Renal pelvis (tissue), 12 donors: ENCODE measurements at places on chromosomes 2 and 18.

GRCh38 chr2:119126650-119127049 lies 31.9 kb downstream of the C1QL2 start:
- DNase-seq, result no peak

GRCh38 chr2:101782427-101782792 lies 84.9 kb downstream of the MAP4K4 start:
- no peak for DNase-seq

GRCh38 chr2:178195390-178196166 lies 1.3 kb downstream of the OSBPL6 start:
- DNase-seq, result no peak

DNA sequence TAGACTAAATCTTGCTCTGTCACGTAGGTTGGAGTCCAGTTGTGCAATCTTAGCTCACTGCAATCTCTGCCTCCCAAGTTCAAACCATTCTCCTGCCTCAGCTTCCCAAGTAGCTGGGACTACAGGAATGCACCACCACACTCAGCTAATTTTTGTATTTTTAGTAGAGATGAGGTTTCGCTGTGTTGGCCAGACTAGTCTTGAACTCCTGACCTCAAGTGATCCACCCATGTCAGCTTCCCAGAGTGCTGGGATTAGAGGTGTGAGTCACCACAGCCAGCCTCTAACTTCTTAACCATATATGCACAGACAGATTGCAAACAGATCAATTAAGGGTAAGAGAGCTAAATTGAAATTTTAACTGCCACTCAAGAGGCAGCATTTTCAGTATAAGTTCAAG lies 22.1 kb upstream of the CNGA3 start:
- no peak for DNase-seq

DNA sequence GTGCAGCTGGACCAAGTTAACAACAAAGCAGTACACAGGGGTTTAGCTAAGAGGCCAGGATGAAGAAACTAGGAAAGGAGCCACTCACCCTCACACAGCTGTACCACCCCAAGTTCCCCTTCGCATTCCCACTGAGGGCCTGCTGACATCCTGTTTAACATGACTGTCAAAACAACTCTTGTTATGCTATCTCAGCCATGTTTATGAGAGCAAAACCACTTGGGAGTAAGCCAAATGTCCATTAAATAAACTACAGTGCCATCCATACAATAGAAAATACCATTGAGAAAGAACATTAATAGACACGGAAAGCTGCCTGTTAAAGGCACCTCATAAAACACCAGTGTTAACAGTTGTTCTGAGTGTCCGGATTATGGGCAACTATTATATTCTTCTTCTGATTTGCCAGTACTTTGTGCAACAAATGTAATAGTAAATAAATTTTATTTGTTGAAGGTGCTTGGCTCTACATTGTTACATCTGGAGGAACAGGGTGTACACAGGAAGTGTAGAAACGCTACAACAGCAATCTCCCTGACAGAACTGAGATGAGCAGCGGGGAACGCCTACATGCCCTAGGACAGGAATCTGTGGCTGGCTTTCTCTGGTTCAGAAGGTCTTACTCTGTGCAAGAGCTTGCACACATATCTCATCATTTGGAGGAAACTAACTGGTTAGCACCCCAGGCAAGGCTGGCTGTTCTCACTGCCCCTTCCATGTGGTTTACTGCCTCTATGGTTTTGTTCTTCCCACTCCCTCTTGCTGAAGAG lies 85.6 kb downstream of the EHD3 start:
- DNase-seq, result no peak

DNA sequence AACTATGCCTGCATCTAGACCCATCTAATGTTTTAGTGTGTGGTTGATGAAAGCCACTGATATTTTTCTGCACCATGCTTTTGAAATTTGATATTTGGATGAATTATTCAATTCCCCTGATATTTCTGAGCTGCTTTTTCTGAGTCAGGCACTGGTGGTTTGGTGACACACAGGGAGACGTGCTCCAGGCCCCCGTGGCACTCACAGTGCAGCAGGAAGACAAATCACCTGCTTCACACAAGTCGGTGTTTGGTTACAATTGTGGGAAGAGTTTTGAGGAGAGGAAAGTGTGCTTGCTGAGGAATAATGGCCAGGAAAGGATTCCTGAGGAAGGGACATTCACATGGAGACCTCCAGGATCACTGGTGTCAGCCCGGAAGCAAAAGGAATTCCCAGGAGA lies 179.7 kb downstream of the ACKR3 start:
- DNase-seq, result no peak

- no peak for DNase-seq
Observed at GRCh38 chr18:47677952-47678351, 252.5 kb downstream of the SMAD2 start.

DNA sequence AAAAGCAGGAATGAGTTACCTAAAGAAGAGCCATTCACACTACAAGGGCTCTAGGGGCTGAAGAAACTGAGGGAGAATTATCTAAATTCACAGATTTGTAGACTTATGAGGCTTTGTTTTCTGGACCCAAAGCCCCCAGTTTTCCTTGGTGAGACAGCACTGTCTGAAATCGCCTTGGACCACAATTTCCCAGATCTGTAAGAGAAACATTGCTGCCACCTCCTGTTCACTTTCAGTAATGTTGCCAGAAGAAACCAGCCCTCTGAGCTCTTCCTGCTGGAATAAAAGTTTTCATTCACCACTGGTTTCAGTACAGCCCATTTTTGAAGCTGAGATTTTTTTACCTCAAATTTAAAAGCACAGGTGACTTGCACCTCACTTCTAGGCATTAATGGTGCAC lies 169.2 kb downstream of the CDH20 start:
- DNase-seq, result peak; percentile 64

DNA sequence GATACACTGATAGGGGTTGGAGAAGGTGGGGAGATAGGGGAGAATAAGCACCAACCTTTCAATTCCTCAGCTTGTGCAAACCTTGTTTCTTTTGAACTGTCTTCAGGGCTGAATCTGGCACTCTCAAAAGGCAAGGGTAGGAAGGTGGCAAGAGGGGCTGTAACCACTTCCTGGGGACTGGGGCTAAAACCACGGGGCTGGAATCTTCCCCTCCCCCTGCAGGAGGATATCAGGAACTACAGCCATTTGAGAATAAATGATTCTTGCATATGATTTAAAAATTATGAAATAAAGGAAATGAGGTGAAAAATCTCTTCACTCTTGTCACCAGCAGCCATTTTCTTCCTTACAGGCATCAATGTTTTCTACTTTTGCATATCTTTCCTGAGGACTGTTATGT lies 50.8 kb downstream of the ATOH8 start:
- DNase-seq, result no peak

DNA sequence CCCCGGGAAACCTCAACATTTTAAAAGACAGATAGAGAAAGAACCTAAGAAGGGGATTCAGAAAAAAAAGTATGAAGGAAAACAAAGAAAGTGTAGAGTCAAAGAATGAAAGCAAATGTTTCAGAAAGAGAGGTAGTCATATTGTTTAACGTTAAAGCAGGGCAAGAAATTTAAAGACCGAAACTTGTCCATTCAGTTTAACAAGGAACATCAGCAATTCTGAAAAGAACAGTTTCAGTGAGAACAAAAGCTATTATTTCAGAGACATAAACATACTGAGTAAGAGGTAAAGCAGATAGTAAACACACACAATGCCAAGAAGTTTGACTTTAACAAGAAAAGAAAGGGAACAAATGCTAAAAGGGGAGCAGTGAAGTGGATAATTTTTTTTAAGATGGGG lies 41.1 kb downstream of the MBD2 start:
- DNase-seq, result no peak

DNA sequence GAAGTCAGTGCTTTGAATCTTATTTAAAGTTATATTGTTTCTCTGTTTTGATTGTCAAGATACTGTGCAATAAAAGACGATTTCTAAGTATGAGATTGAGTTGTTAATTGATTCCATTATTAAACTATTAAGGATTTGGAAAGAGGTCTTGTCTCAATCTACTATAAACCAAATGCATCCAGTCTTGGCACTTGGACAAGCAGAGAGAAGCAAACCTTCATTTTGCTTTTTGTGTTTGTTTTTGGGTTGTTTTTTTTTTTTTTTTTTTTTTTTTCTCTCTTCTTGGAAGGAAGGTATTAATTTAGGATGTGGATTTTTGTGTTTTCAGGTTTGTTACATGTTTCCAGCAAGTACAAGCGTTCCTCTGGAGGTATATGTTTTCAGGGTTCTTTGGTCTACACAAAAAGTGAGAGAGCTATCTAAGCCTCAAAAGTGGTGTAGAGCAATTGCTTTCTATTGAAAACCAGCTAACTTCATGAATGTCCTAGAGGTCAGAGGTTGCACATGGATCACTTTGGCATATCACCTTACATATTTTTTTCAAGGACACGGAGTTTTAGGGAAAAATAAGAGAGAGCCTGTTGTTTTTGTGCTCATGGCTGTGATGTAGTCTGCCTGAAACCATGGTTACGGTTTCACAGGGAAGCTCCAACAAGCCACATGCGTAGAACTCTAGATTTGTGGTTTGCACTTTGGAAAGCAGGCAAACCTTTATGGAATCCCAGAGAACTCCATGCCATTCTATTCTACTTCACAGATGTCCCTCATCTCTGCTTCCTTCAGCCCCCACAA lies 1.8 kb downstream of the PRKCE start:
- no peak for DNase-seq

GRCh38 chr18:1663879-1664705 lies 759.4 kb downstream of the ADCYAP1 start:
- DNase-seq, result peak; percentile 8

- DNase-seq, result no peak
Observed at GRCh38 chr2:186101616-186102015, 363.0 kb downstream of the FSIP2 start.

- no peak for DNase-seq
Observed at GRCh38 chr2:117118994-117119393, 695.5 kb upstream of the DDX18 start.

DNA sequence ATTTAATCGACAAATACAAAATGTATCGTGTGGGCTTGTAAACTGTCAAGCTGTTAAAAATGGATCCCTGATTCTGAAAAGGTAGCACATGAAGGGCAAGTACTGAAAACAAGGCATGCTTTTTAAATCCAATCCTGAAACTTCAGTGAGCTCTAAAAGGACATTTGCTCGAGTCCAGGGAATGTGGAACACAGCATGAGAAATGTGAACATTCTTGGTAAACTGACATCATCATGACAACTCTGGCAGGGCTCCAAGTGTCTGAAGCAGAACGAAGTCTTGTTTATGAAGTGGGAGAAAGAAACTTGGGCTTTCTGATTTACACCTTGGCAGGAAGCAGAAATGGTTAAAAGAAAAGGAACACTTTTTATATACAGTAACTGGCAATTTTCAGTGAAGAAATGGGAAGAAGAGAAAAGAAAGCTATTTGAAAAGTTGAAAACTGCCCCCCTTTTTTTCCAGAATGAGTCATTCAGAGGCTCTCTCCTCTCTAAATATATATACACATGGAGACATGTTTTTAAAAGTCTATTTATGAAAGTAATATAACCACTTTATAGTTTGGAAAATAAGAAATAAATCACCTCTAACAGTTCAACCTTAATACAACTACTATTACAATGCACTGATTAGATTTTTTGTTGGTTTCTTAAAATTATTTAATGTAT lies 120.8 kb downstream of the GAREM1 start:
- DNase-seq, result peak; percentile 95

GRCh38 chr2:183149489-183149888 lies 25.2 kb downstream of the NUP35 start:
- no peak for DNase-seq
